Psoas muscle (tissue), 8 donors: ENCODE measurements at places on chromosomes 2 and 18. TPM values are rescaled to one million over a fixed set of nuclear protein-coding genes. Genes with fewer than 3 reads are reported as not detected.

DNA sequence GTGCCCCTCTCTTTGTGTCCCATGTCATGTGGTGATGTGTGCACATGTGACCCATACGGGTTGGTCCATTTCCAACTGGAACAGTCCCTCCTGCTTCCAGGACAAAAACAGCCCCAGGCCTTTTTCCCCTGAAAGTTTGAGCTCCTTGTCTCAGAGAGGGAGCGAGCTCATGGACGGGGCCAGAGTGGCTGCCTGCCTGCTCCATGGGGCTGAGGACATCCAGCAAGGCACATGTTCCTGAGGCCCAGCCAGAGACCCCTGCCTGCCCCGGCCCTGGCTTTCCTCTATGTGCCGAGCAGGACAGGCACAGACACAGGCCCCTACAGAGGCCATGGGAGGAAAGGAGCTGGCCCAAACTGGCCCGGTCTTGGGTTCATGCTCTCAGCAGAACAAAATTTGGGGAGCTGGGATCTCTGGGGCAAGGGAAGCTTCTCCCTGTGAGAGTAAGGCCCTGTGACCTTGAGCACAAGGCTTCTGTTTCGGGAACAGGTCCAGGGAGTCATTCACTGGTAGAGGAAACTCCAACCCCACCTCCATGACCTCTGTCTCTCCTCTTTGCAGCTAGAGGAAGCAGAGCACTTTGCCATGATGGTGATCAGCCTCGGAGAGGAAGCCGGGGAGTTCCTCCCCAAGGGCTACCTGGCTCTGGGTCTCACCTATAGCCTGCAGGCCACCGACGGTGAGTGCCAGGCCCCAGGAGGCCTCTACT, 105.8 kb upstream of the MCFD2 start:
- H3K27ac ChIP-seq: peak overlapping the region; percentile 50
- peaks cover 32% of the 10 kb centered on the region for H3K36me3 ChIP-seq
- peaks cover 35% of the 10 kb centered on the region for H3K4me1 ChIP-seq
- H3K27me3 ChIP-seq: no peaks in the 10 kb centered on the region
- no peak for DNase-seq

GRCh38 chr2:183291436-183291835, 167.2 kb downstream of the NUP35 start:
- no peak overlapping the region for H3K4me3 ChIP-seq
- H3K4me1 ChIP-seq: no peaks in the 10 kb centered on the region
- DNase-seq: no peak
- no peak overlapping the region for H3K27ac ChIP-seq
- no peaks in the 10 kb centered on the region for H3K27me3 ChIP-seq
- no peaks in the 10 kb centered on the region for H3K36me3 ChIP-seq

GRCh38 chr2:11024259-11024645, 112.5 kb downstream of the KCNF1 start:
- DNase-seq: no peak
- no peak overlapping the region for H3K27ac ChIP-seq
- no peaks in the 10 kb centered on the region for H3K36me3 ChIP-seq
- H3K4me1 ChIP-seq: no peaks in the 10 kb centered on the region
- no peak overlapping the region for H3K4me3 ChIP-seq
- no peaks in the 10 kb centered on the region for H3K27me3 ChIP-seq

DNA sequence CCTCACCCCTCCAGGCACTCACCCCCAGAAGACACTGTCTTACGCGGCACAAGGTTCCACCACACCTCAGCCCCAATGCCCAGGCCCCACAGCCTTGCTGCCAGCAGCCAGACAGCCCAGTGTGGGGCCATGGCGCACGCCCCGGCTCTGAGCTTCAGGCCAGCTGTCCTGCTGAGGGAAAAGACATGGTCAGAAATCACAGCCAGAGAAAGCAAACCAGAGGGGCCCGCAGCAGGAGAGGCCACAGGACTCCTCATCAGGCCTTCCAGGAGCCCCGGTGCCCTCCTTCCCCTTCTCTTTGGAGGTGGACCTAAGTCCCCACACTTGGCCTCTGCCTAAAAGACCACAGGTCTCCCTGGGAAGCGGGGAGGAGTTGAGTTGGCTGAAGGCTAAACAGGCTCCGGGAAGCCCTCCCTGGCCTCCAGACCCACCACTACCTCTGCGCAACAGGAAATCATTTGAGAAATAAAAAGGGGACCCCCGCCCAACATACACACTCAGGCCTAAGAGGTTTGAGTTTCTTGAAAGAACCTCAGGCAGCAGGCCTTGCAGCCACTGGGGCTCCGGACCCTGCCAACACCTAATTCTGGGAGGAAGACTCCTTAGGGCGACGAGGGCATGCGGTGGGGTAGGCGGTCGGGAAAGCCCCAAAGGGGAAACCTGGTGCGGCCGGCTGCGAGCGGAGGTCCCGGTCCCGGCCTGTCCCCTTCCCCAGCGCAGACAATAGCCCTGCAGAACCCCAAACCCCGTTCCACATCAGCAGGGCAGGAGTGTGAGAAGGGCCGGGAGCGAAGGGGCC, 1.9 kb downstream of the SEMA4C start:
- DNase-seq: no peak
- H3K36me3 ChIP-seq: peaks cover 44% of the 10 kb centered on the region
- no peaks in the 10 kb centered on the region for H3K27me3 ChIP-seq
- H3K4me1 ChIP-seq: peaks cover 11% of the 10 kb centered on the region
- peak overlapping the region; percentile 92 for H3K4me3 ChIP-seq

GRCh38 chr18:3162181-3162580, 57.6 kb downstream of the MYOM1 start:
- H3K36me3 ChIP-seq: peaks cover 95% of the 10 kb centered on the region
- DNase-seq: peak; percentile 55
- H3K4me1 ChIP-seq: peaks cover 2% of the 10 kb centered on the region
- peak overlapping the region; percentile 60 for H3K27ac ChIP-seq
- H3K4me3 ChIP-seq: no peak overlapping the region

GRCh38 chr2:32495139-32495538, 132.7 kb upstream of the TTC27 start:
- no peak overlapping the region for H3K4me3 ChIP-seq
- H3K27ac ChIP-seq: no peak overlapping the region
- H3K27me3 ChIP-seq: no peaks in the 10 kb centered on the region

GRCh38 chr2:50751311-50752031, 280.5 kb downstream of the NRXN1 start:
- no peak overlapping the region for H3K4me3 ChIP-seq
- H3K4me1 ChIP-seq: no peaks in the 10 kb centered on the region
- H3K27me3 ChIP-seq: no peaks in the 10 kb centered on the region
- no peak overlapping the region for H3K27ac ChIP-seq

DNA sequence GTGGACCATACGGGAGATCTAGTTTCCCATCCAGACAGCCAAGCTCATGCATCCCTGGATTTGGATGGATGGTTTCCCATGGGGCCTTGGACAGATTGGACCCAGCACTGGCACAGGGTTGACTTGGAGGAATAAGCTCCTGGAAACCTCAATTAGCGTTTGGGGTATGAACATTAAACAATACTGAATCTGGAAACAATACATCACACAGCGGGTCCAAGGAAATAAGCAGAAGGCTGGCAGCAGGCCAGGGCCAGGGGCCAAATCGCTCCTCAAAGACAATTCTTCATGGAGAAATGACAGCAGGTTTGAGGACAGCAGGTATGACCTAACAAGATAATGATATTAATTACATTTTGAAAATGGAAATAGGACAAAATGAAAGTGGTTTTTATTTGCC, 540.6 kb downstream of the RIT2 start:
- H3K27me3 ChIP-seq: no peaks in the 10 kb centered on the region
- H3K27ac ChIP-seq: no peak overlapping the region
- DNase-seq: no peak

DNA sequence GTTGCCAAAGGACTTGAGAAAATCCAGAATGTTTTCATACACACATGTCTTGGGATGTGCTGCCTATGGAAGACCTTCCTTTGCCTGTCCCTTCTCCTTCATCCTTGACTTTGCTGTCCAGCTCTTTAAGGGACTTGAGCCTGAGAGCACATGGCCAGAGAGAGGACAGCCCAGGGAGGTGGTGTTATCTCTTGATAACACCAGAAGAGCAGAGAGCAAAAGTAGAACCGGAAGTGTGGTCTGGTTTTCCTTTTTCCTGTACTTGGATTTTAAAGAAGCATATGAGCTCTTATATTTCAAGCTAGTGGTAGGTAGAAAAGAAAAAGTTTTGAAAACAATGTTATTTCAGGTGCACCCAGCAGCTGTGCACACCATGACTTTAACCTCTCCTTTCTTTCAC, 94.1 kb upstream of the ZNF532 start:
- no peak for DNase-seq
- H3K4me3 ChIP-seq: no peak overlapping the region
- H3K36me3 ChIP-seq: no peaks in the 10 kb centered on the region
- no peaks in the 10 kb centered on the region for H3K4me1 ChIP-seq

GRCh38 chr2:65057054-65057375, 799 bp downstream of the CEP68 start:
- peak overlapping the region; percentile 84 for H3K4me3 ChIP-seq
- no peaks in the 10 kb centered on the region for H3K36me3 ChIP-seq
- no peak for DNase-seq
- H3K27me3 ChIP-seq: no peaks in the 10 kb centered on the region
- H3K4me1 ChIP-seq: peaks cover 47% of the 10 kb centered on the region

GRCh38 chr2:106178716-106179115, 15.4 kb downstream of the UXS1 start:
- H3K27ac ChIP-seq: no peak overlapping the region
- no peak overlapping the region for H3K4me3 ChIP-seq
- DNase-seq: no peak
- H3K4me1 ChIP-seq: peaks cover 19% of the 10 kb centered on the region

- H3K36me3 ChIP-seq: no peaks in the 10 kb centered on the region
- H3K27me3 ChIP-seq: no peaks in the 10 kb centered on the region
- H3K4me3 ChIP-seq: no peak overlapping the region
- DNase-seq: no peak
- H3K27ac ChIP-seq: no peak overlapping the region
Measured at GRCh38 chr2:186889101-186889879, 40.3 kb upstream of the ZSWIM2 start.

DNA sequence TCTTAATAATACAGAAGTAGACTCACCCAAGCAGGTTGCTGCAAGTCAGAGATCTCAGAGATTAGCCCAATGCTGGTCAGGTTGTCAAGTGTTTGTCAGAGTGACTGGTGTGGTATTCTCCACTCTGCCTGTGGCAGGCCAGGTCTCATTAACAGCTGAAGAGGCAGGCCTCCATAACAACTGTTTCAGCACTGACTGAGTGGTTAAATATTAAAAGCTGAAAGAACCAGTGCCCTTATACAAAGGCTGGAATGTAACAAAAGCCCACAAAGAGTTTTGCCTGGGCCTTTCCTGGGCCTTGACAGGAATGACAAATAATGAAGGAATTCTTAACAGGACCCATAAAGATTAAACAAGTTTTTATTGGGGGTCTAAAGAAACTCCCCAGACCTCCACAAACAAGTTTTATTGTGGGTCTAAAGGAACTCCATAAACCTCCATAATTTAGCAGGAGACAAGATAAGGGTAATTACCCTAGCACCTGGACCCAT, 26.8 kb downstream of the SULT1C2 start:
- H3K4me3 ChIP-seq: no peak overlapping the region
- no peak overlapping the region for H3K27ac ChIP-seq
- no peaks in the 10 kb centered on the region for H3K27me3 ChIP-seq
- no peaks in the 10 kb centered on the region for H3K36me3 ChIP-seq

DNA sequence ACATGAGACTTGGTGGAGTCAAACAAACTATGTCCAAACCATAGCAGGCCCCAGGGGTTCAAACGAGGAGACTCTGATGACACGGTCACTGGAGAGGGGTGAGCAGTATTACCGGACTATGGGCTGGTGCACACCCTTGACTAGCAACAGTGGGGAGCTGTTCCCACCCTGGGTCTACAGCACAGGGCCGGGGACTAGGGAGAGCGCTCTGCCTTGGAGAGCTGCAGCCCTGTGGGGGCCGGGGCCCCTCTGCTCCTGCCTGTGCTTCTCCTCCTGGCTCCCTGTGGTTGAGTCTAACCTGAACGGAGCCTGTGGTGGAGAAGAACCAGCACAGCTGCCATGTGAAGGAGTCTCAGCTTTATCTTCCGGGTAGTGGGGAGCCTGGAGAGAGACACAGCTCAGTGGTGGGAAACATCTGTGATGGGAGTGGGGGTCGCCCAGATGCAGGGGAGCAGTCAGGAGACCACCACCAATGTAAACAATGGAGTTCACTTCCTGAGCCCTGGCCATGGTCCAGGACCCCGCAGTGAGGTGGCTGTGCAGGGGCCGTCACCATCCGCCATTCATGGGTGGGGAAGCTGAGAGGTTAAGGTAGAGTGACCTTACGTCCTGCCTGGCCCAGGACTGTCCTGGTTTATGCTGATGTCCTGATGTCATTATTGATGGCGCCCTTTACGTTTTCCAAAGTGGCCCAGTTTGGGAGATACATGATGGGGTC, 195.7 kb upstream of the TWIST2 start:
- H3K36me3 ChIP-seq: no peaks in the 10 kb centered on the region
- H3K4me1 ChIP-seq: peaks cover 10% of the 10 kb centered on the region
- DNase-seq: no peak
- H3K4me3 ChIP-seq: no peak overlapping the region

- no peaks in the 10 kb centered on the region for H3K4me1 ChIP-seq
- DNase-seq: no peak
- no peaks in the 10 kb centered on the region for H3K36me3 ChIP-seq
- no peak overlapping the region for H3K4me3 ChIP-seq
Measured at GRCh38 chr2:184769023-184769422, 170.7 kb downstream of the ZNF804A start.

- no peaks in the 10 kb centered on the region for H3K36me3 ChIP-seq
- no peak overlapping the region for H3K27ac ChIP-seq
- no peak overlapping the region for H3K4me3 ChIP-seq
- peaks cover 9% of the 10 kb centered on the region for H3K4me1 ChIP-seq
Measured at GRCh38 chr2:105828558-105828957, 83.8 kb downstream of the NCK2 start.

DNA sequence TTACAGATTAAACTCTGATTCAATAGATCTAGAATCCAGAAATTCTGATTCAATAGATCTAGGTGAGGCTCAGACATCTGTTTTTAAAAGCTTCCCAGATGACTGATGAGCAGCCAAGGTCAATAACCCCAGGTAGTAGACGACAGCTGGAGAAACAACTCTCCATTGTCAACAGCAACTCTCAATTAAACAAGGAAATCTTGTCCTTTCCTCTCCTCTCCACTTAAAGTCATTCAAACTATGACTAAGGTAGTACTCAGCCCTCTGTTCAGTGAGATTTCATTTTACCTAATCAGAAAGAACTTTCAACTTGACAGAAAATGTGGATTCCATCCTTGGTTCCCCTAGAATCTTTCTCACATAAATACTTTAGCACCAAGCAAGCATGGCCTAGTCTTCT, 94.6 kb upstream of the SCG2 start:
- H3K36me3 ChIP-seq: no peaks in the 10 kb centered on the region
- H3K4me3 ChIP-seq: no peak overlapping the region
- H3K4me1 ChIP-seq: no peaks in the 10 kb centered on the region
- no peaks in the 10 kb centered on the region for H3K27me3 ChIP-seq
- no peak for DNase-seq

DUSP2 gene
- 0.64 TPM for total RNA-seq

CCDC68 gene
- total RNA-seq: 1.0 TPM

SNORC gene
- 0.63 TPM for total RNA-seq

NYAP2 gene
- 0.56 TPM for total RNA-seq

CTAGE1 gene
- total RNA-seq: not detected

IL36B gene
- total RNA-seq: not detected

CFC1 gene
- total RNA-seq: not detected

COL4A4 gene
- 4.6 TPM for total RNA-seq

TCF7L1 gene
- total RNA-seq: 13.3 TPM

C2orf78 gene
- not detected for total RNA-seq

ZNF2 gene
- 3.1 TPM for total RNA-seq

ECEL1 gene
- total RNA-seq: 1.0 TPM

NGEF gene
- 0.22 TPM for total RNA-seq

DNAJC5G gene
- not detected for total RNA-seq

DNAH6 gene
- not detected for total RNA-seq
